ENCODE measurements at places on chromosomes 3 and 15.

GRCh38 chr15:77081971-77082370 lies 11.1 kb upstream of the TSPAN3 start:
- DNase-seq, result no peak

DNA sequence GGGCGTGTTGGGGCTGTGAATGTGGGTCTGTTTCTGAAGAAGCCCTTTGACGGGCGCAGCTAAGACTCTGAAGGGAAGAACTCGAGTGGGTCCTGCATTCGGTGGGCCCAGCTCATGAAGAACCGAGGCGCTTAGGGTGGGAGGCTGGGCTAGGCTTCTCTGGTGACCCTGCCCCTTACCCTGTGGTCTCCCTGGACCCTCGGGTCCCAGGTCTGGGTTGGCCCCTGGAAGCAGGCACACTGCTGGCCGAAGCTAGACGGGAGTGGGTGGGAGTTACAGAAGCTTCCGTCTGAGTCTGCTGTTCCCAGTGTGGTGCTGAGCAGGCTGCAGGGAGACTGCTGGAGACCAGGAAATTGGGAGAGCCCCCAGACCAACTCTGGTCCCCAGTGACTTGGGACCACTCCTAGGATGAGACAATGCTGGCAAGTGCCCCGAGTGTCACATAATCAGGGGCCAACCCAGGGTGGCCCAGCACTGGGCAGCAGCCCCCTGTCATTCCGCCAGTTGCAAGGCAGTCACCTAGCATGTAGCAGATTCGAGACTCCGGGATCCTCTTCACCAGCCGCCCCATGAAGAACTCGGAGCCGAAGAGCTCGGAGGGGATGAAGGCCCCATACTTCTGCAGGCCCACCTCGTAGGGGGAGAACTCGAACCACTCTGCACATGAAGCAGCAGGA lies 16.7 kb upstream of the EHD4 start:
- DNase-seq, result no peak

DNA sequence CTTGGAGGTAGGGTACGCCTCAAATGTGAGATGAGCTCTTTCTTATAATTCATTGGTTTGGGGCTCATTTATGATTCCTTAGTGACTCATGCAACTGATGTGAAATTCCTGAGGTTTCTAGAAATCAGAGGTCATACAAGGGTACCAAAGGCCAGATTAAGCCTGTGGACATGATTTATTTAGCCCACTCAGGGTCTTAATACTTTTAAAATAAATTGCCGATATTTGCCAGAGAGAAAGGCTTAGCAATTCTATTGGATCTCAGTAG lies 289.0 kb downstream of the NEK10 start:
- DNase-seq, result no peak

DNA sequence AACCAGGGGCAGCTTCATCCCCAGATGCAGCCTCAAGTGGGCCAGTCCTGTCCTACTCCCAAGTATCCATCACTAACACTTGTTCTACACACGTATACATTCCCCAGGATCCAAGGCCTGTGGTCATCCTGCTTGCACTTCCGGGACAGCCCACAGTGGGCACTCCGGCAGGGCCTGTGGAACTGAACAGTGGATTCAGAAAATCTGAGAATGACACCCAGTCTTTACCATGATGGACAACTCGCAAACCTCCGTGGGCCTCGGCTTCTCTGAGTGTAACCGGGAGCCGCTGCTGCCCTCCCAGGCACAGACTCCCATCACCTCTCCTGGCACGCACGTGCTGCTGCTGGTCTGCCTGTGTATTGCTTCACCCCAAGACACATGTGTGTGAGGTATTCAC lies 59.6 kb downstream of the ATP10A start:
- DNase-seq, result no peak

- DNase-seq, result no peak
Observed at GRCh38 chr15:49015896-49016295, 30.4 kb downstream of the SECISBP2L start.

- no peak for DNase-seq
Observed at GRCh38 chr15:96622714-96623113, 292.2 kb downstream of the NR2F2 start.

GRCh38 chr3:178669022-178669601 lies 132.9 kb downstream of the KCNMB2 start:
- DNase-seq, result no peak

DNA sequence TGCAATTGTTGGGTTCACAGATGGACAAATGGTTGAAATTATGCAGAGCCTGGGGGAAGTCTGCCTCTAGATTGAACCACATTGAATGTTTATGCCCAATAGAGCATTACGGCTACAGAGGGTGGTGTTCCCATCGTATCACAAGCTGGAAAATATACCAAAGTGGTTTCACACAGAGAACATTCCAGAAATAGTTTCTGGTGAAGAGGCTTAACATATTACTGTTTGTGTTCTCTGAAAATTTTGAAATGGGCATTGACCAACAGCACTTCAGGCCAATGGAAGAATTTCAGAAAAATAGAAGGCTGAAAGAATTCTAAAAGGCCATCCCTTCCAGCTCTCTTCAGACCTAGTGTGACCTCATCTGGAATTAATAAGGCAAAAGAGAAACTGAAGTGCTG lies 203.9 kb downstream of the NEK10 start:
- DNase-seq, result no peak

DNA sequence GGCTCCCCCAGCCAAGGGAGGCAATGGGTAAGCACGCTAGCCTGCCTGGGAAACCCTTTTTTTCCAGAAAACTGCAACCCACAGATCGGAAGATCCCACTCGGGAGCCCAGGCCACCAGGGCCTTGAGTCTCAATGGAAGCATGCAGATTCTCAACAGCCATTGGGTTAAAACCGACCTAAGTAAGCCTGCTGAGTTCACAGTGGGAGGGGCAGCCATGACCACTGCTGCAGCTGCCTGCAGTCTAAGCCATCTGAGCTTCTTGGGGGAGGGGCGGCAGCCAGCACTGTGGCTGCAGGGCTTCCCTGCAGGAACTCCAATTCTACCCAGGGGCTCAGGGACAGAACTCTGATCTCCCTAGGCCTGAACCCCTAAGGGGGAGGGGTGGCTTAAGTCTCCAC lies 82.0 kb downstream of the DPPA2 start:
- DNase-seq, result no peak

DNA sequence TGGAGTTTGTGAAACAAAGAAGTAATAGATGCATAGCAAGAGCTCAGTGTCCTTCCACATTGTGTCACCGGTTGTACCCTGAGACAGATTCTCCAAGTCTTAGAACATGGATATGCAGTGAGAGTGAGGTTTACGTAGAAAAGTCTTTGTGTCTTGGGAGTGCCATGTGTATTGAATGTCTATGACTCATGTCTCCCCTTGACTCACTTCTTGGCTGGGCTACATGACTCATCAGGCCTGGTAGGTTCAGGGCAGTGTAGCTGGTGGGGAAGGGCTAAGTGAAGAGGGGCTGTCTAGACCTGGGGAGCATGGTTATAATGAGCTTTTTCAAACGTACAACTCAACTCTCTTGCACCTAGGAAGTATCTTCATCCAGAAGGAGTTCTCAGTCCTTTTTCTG lies 167.4 kb downstream of the GAP43 start:
- DNase-seq, result peak; percentile 27

DNA sequence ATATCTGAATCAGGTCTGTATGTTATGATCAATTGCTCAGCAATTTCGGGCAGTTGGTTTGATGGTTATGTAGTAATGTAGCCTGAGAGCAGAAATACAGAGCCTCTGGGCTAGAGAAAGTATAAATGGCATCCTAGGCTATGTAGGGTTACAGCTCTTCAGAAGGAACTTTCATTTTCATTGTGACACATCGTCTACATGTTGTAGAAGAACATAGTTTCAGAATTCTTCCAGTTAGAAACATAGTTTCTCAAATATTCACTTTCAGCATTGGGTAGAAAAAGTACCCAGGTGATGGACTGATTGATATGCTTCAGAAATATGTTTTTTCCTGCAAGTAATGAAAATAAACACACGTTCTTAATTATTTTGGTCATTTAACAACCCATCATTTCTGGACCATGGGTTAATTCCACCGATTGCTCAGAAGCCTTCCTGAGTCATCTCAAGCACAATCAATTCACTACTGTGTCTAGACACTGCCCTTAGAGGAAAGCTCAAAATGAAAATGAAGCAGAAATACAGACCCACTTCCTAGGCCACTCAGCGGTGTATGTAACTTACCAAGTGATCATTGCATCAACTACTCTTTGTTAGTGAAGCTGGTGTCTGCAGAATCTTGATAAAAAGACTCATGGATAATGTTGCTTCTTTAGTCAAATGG lies 88.8 kb upstream of the TSEN2 start:
- no peak for DNase-seq

GRCh38 chr15:65194826-65195547 lies 9.8 kb upstream of the CLPX start:
- DNase-seq, result no peak

DNA sequence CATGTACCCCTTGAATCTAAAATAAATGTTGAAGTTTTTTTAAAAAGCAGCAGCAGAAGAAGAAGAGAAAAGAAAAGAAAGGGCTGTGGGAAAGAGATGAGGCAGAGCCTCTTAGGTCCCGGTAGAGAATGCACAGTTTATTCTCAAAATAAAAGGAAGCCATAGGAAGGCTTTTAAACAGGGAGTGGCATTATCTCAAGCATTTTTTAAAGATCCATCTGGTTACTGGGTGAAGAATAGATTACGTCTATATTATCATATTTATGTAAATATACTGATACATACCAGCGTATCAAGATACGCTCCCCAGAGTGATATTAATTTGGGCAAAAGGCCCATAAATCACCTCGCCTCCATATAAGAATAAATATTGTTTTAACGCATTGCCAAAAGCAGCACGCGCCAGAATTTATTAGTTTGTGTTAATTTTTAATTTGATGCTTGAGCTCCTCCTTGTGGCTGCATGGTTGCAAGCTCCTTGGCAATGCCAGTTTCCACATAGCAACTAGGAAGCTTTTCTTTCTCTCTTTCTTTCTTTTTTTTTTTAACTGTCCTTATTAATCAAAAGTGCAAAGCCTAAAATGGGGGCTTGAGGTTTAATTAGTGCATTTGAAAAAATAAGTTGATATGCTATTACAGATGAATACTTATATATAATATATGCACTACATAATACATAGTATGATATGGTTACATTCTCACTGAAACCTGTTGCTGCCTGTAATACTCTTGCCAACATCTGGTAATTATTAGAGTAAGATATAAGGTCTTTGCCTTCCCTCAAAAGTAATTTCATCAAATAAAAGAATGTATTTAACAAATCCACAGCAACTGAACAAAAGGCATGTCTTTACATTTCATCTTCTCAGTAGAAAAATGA lies 242.8 kb upstream of the UBE2E2 start:
- no peak for DNase-seq

GRCh38 chr3:23760871-23761373 lies 44.8 kb upstream of the UBE2E1 start:
- no peak for DNase-seq

- DNase-seq, result no peak
Observed at GRCh38 chr3:194856296-194856695, 170.6 kb downstream of the FAM43A start.

DNA sequence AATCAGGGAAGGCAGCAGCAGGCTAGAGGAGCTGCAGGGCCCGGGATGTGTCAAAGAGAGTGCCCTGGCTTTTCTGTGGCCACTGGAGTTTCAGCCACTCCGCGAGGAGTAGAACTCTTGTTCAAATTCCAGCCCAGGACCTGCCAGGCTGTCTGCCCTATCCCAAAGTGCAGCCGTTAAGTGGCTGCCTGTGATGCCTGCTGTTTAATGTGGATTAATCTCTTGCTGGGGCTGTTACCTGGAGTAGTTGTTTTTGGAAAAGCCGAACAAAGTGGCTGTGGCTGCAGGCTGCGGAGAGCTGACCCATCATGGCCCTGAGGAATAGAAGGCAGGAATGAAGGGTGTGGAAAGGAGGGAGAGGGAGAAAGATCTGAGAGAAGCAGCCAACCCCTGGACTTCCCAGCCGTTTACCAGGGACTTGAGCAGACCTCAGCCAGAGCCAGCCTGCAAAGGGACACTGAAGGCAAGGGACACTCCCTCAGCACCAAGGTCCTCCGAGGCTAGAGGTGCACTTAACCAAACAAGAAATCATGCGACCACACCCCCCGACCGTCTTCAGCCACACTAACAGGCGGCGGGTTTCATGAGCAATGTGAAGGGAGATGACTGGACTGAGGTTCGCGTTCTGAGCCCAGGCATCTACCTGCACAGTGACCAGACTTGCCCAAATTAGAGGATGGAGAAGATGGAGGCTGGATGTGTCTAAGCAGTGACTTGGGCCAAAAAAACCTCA lies 4.7 kb downstream of the CDAN1 start:
- DNase-seq, result no peak

GRCh38 chr15:39942101-39942752 lies 8.3 kb downstream of the EIF2AK4 start:
- no peak for DNase-seq

DNA sequence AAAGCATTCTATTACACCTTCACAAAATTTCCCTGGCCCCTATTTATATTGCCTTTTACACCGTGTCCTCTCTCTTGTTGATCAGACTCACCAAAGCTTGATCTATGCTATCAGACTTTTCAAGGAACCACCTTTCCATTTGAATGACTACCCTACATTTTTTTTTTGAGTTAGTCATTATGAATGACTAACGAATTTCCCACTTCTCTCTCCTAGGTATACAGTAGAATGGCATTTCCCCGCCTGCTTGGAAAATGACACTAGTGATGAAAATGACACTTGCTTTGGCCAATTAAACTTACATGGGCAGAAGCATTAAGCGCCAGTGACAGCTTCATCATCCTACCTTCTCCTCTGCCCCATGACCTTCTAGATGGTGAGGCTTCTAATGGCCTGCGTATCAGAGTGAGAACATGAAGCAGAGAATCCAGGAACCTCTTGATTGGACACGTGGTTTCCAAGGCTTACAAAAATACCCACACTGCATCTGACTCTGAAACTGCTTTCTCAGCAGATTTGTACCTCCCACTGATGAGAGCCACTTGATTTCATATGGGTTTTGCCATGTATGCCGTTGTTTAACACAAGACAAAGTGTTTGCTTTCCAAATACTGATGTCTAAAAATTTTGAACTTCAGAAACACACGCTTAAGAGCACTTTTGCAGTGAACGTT lies 370.5 kb downstream of the CTNNB1 start:
- DNase-seq, result no peak

- DNase-seq, result no peak
Observed at GRCh38 chr3:6326771-6327170, 534.1 kb upstream of the GRM7 start.
